ENCODE measurements at places on chromosomes 5 and 9. TPM values are rescaled to one million over a fixed set of nuclear protein-coding genes. Genes with fewer than 3 reads are reported as not detected.

- no peak for DNase-seq
These were observed 22.3 kb downstream of the BNC2 start for GRCh38 chr9:16848179-16848578.

- no peak for DNase-seq
These were observed 138.5 kb downstream of the AOPEP start for GRCh38 chr9:94864862-94865509.

GRCh38 chr9:29445751-29446150 is 1872.5 kb upstream of the C9orf72 start:
- no peak for DNase-seq

DNA sequence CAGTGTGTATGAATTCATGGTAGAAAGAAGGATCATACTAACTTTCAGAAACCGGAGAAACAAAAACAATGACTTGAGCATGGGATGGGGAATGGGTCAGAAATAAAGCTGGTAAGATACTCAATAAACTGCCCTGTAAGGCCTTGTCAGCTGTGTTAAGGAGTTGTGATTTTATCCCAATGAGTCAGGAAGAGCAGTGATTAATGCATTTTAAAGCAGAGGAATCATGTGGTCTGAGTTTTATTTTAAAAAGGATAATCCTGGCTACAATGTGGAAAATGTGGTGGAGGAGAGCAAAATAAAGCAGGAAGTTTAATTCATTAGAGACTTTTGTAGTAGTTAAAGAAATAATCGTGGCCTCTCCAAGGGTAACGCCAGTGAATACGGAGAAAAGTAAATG is 28.7 kb downstream of the DHX29 start:
- DNase-seq, result no peak

The FSTL4 gene
- not detected for total RNA-seq

GRCh38 chr9:5949103-5949699 is 58.5 kb downstream of the MLANA start:
- DNase-seq, result no peak

DNA sequence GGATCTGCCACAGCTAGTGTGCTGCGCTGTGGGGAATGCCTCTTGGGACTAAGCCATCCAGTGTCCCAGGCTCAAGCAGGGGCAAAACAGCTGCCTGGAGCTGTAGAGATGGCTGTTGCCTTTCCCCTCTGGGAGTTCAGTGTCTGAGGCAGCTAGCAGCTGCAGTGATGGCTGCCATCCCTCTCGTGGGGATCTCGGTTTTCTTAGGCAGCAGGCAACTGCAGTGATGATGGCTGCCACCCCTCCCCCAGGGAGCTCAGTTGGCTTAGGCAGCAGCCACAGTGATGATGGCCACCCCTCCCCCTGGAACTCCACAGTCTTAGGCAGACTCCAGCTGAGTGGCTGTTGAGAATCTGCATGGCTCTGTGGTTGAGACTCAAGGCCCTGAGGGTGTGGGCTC is 1389.2 kb upstream of the NUDT12 start:
- DNase-seq, result no peak

DNA sequence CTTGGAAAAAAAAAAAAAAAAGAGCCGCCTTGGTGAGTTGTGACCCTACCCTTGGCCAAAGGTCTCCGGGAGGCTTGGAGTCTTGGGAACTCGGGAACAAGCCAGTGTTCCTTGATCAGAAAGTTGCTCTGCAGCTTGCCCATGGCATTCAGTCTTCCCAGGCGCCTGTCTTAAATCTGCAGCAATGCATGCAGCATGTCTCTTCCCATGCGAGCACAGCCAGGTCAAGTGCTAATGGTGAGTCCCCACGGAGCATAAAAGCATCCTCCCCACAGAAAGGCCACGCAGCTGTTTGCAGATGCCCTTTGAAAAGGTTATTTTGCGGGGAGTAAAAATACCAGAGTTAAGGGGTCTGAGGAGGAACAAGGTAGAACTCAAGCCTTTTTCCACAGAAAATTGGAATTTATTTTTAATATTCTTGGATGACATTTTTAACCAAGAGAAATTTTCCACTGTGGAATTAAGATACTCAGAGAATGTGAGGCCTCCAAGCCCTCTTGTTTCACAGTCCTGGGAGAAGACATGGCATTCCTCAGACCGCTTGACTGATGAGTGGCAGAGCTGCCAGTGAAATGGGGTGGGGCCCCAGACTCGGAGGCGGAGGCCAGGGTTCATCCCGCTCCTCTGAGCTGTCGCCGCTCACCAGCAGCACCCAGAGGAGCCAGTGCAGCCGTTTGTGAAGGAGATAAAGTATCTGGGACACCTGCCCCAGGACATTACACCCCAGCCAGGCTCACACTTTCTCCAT is 81.6 kb downstream of the CYFIP2 start:
- no peak for DNase-seq

The PCDHGA5 gene
- 0.40 TPM for total RNA-seq

DNA sequence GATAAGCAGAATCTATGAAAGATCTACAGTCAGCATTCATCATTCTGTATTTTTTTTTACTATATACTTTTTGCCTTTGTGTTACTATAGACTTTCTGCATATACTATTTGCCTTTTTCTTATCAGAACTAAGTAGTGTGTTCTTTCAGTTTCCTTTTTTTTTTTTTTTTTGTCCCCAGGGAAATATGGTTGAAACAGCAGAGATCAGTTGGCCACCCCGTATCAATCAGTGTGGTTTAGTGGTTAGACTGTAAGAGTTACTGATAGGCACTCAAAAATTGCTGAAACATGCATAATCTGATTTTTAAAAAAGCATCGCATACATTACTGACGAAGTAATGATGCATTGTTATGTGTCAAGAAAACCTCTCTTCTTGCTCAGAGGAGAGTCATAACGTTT is 990.8 kb upstream of the EDIL3 start:
- no peak for DNase-seq

GRCh38 chr5:132747616-132748440 is 602 bp downstream of the CCNI2 start:
- no peak for DNase-seq

The ACTL7B gene
- total RNA-seq, result not detected

- DNase-seq, result no peak
These were observed 280.4 kb downstream of the ZSWIM6 start for GRCh38 chr5:61612431-61612830.

The PRUNE2 gene
- 21.2 TPM for total RNA-seq

GRCh38 chr5:157918811-157919742 is 60.1 kb upstream of the CLINT1 start:
- no peak for DNase-seq

GRCh38 chr9:121833061-121833460 is 181.6 kb downstream of the DAB2IP start:
- no peak for DNase-seq

- DNase-seq, result no peak
These were observed 16.3 kb downstream of the FSTL4 start for GRCh38 chr5:133596049-133596448.

DNA sequence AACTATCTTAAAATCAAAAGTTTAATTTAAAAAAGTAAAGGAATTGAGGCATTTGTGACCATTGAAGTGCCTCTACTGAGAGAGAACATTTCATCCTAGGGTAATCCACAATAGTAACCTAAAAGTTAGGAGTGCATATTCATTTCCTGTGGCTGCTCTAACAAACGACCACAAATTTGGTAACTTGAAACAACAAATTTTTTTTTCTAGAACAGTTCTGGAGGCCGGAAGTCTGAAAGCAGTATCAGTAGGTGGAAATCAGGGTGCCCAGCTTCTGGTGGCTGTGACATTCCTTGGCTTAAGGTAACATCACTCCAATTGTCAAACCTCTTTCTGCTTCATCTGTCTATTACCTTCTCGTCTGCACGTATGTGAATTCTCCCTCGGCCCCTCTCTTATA is 67.1 kb upstream of the SSBP2 start:
- DNase-seq, result no peak

- no peak for DNase-seq
These were observed 315.6 kb downstream of the MTRR start for GRCh38 chr5:8184455-8185063.

DNA sequence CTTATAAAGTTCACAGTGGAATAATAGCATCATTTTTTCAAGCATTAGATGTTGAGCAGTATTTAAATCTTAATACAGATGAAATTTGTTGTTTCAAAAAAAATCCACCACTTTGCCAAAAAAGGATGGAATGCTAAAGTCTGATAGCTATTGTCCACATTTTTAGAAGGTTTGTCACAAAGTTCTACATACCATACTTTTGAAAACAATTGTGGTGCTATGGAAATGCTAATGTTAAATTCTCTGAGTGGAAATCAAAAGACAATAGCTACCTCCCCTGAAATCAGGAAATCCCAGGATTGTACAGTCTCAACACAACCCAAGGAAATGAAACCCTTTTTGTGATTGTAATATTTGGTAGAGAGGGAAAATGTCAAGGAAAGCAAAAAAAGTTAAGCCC is 19.3 kb upstream of the GRAMD2B start:
- DNase-seq, result peak; percentile 22

The OTULIN gene
- total RNA-seq, result 18.7 TPM

The INSL6 gene
- total RNA-seq, result not detected

- DNase-seq, result no peak
These were observed 49.5 kb downstream of the RCL1 start for GRCh38 chr9:4842213-4842612.

DNA sequence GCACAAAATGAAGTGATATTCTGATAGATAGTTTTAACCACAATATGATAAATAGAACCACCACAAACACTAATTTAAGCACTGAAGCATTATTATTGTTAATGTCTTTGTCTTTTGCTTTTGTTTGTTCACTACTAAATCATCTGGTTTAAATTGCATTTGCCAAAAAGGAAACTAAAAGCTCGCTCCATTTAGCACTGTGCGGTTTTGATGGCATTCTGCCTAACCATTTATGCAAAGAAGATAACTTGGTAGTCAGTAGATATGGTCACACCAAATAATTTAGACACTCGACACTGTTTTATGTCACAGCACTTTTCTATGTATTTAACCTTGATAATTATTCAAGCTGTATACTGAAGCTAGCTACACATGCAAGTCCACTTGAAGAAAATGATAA is 849.8 kb upstream of the CDH6 start:
- no peak for DNase-seq

DNA sequence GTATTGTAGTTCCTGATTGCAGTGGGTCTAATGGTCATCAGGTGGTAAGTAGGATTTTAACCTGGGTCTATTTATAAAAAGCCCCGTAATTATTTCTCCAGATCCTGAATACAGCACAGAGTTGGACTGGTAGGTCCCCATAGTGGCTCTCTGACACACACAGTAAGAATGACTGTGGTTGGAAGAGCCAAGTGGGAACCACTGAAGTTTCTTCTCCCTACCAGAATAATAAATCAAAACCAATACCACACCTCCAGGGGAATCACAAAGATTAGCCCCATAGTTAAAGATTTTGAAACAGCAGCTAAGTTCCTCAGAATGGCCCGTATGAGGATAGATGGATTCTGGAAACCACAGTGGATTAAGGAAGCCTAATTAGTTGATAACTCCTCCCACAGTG is 68.4 kb upstream of the ZFR start:
- no peak for DNase-seq

DNA sequence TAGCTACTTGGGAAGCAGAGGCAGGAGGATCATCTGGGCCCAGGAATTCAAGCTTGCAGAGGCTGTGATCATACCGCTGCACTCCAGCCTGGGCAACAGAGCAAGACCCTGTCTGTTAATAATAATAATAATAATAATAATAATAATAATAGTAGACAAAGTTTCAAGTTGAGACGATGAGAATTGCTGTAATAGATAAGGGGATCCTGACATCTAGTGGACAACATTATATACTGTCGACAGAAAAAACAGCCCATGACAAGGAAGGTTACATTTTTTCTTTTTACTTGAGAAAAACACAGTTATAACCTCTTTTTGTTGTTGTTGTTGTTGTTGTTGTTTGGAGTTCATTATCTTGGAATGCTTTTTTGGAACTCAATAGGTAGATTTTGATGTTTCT is 35.3 kb downstream of the NDFIP1 start:
- peak; percentile 22 for DNase-seq

The SUSD3 gene
- 0.39 TPM for total RNA-seq

The LEAP2 gene
- 0.67 TPM for total RNA-seq

- DNase-seq, result peak; percentile 87
These were observed 44.6 kb downstream of the FOCAD start for GRCh38 chr9:20728493-20729220.

DNA sequence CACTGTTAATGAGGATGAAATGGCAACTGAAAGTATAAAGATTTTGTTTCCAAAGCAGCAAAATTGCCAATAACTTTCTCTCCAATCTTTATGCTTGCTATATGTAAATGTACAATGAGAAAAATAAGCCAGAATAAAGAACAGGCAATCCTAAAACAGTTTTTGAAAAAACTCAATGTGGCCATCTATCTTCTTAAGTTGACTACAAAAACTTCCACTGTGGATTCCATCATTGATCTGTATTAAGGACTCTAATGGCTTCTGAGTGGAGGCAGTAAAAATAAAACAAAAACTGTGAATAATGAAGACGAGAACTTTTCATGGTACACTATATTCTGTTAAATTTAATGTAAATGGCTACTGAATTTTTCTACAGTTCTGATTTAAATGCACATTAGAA is 382.9 kb downstream of the TMEM232 start:
- DNase-seq, result no peak

The BAAT gene
- not detected for total RNA-seq

DNA sequence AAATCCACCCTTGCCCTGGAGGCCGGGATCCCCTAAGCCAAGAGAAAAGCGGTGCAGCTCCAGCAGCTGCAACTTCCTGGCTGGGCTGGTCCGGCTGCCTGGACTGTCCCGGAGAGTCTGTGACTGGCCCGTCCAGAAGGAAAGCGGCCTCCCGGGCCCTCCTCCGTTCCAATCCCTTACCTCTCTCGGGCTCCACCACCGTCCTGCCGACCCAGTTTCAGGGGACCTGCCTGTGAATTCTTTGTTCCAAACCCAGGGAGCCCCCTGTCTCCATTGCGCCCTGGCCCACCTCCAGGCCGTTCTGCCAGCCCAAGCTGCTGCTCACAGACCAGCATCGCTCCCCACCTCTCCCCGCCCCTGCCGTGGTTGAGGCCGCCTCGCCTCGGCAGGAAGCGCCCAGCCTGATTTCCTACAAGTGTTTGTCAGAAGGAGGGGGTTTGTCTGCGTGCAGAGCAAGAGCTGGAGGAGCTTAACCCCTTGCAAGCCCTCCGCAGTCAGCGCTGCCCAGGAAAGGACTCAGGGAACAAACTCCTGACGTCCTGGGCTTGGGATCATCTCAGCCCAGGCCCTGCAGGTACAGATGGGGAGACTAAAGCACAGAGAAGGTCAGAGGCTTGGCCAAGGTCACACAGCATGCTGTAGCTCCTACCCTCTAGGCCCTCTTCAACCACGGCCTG is at the start of gene AKNA:
TSS of gene AKNA (minus strand) at position 303 of the 677 bp plus-strand sequence. CDS start 6,649 bp downstream, outside the sequence.
- peak; percentile 57 for DNase-seq

DNA sequence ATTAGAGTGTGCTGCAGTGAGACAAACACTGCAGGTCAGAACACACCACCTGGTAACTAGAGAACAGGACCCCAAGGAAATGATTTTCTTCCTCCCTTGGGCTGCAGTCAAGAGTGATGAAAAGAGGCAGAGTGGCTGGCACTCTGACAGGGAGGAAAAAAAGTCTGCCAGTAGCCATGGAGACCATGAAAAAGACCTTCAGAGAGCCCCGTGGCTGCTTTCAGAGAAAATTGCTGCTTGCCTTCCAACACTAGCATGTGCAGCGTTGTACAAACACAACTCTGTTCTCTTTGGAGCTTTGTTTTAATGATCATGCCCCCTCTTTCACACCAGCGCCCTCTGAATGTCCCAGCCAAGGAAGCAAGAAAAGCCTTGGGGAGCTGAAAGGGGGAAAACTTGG is 68.8 kb downstream of the ANKRD55 start:
- peak; percentile 46 for DNase-seq

Measured in pulmonary artery endothelial cell (primary cell).